ENCODE measurements at places on chromosomes 7 and 10.

- DNase-seq: no peak
These were observed 77.3 kb downstream of the LRRN3 start for GRCh38 chr7:111168182-111168581.

- DNase-seq: no peak
These were observed 3.1 kb downstream of the CSTF2T start for GRCh38 chr10:51696251-51696650.

DNA sequence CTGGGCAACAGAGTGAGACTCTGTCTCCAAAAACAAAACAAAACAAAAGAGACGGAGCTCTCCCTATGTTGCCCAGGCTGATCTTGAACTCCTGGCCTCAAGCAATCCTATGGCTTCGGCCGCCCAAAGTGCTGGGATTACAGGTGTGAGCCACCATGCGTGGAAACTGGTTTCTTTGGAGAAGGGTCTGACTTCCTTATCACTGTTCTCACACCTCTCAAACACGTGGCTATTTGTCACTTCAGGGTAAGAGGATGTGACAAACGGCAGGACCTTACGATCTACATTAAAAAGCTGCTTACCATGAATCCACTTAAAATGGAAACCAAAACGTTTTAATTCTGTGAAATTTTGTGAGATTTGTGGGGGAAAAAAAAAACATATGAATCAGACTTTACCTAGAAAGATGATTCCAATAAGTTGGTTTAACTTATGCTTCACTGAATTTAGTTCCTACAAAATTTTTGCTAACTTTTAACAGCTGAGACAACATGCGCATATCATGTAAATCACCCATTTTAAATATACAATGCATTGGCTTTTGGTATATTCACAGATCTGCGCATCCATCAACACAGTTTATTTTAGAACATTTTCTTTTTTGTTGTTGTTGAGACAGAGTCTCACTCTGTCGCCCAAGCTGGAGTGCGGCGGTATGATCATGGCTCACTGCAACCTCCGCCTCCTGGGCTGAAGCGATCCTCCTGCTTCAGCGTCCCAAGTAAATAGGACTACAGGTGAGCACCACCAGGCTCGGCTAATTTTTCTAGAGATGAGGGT lies 18.7 kb upstream of the FOXK1 start:
- no peak for DNase-seq

- peak; percentile 71 for DNase-seq
These were observed 153.7 kb downstream of the DNAJB6 start for GRCh38 chr7:157490465-157490912.

- no peak for DNase-seq
These were observed 242.4 kb downstream of the SFMBT2 start for GRCh38 chr10:7168414-7168813.

- no peak for DNase-seq
These were observed 20.0 kb upstream of the SDK1 start for GRCh38 chr7:3280946-3281656.

DNA sequence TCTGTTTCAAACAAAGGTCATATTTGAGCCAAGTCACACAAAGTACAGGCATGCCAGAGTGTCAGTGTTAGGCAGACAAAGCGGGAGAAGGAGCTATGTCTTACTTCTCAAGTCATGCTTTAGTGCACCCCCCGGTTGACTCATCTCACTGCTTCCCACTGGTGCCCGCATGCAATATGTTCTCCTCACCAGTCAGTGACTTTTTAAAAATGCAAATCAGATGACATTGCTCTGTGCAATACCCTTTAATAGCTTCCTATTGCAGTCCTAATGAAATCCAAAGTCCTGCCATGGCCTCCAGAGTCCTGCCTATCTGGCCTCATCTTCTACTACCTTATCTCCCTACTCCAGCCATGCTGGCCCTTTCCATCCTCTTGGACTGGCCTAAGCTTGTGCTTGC lies 429.1 kb downstream of the ACTR3B start:
- DNase-seq: no peak

DNA sequence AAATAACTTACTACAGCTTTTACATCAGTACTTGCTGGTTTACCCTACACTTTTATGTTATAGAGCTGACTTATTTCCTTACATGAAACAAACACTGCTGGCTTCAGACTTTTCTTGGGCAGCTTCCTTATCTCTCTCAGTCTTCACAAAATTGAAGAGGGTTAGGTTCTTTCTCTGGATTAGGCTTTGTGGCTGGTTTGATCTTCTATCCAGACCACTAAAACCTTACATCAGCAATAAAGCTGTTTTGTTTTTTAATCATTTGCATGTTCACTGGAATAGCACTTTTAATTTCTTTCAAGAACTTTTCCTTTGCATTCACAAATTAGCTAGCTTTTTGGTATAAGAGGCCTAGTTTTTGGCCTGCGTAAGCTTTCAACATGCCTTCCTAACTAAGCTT lies 218.7 kb downstream of the LRRTM3 start:
- no peak for DNase-seq

DNA sequence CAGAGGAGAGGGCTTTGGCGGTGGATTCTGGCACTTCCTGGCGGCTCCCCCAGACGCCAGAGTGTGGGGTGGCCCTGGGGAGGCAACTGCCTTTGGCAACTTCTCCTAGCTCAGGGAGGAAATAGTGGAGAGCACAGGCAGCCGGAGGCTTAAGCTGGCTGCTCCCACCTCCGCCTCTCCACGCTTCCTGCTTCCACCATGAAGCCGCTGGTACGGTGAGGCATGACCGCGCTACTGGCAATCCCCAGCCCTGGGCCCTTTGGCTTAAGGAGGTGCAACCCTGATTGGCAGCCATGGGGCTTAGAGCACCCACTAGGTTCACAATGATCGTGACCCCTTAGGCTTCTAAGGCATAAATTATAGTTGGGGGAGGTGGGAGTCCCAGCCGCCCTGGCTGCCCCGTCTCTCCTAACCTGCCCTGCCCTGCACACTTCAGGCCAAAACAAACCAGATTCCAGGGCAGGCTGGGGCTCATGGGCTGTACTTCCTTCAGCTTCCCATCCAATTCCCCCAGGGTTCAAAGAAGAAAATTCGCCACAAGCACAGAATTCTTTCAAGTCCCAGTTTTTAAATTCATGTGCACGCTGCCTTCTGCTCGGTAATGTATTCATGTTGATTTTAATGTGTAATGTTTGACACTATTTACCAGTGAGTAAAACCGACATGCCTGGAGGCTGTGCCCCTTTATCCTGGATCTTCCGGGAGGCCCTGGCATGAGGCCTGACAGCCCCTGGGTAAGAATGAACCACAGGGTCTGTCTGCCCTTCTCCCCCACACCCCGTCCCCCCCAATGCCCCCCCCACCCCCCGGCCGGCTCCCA lies 90.7 kb upstream of the LRRC4 start:
- no peak for DNase-seq

DNA sequence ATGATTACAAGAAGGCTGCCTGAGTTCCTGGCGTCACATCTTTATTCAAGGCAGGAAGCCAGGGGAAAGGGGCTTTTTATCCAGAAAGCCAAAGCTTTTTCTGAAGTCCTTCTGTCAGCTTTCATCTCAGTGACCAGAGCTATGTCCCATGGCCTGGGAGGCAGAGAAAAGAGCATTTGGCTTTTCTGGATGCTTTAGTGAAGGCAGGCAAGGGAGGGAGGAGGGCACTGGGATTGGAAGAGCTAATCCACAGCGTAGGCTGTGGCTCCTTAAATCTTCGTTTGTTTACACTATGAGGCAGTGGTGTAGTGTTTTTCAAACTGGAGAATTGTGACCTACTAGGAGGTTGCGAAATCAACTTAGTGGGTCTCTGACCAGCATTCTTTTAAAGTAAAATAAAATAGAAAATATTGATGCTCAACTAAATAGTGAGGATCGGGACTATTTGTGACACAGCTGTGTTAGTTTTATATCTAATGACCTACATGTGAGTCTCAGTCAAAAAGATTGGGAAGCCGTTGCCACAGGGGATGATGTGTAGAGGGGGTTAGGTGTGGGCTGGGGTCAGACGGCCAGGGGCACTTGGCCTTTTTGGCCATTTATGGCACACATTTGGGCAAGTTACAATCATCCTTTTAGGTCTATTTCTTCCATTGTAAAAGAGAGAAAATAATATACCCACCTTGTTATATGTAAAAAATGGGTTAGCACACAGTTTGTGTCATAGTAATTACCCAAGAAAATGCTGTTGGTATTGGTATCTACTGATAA lies 14.1 kb downstream of the CRYGN start:
- no peak for DNase-seq

DNA sequence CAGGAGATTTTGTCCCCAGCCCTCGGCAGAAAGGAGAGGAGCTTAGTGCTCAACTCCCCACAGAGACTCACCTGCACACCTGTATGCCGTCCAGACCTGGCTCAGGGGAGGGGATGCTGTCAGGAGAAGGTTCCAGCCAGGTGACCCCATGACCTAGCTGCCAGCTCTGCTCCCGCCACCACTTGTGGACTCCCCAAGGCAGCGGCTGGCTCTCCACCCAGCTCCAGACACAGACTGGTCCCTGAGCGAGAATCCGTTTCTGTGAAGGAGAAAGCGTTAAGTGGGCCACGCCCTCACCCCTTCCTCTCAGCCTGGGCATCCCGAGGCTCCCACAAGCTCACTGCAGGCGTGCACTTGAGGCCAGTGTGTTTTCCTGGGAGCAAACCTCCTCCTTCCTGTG lies 76.4 kb downstream of the RGS10 start:
- no peak for DNase-seq

DNA sequence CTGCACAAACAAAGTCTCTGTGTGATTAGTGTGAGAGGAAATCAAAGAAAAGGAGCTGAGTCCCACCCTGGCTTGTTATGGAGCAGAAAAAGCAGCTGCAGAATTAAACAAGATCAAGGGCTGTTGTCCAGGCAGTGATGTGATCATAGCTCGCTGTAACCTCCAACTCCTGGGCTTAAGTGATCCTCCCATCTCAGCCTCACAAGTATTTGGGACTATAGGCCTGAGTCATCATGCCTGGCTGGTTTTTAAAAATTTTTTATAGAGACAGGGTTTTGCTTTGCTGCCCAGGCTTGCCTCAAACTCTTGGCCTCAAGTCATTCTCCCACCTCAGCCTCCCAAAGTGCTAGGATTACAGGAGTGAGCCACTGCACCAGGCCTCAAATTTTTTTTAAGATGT lies 88.9 kb downstream of the IPMK start:
- DNase-seq: no peak

GRCh38 chr7:153084278-153084677 lies 324.7 kb downstream of the ACTR3B start:
- no peak for DNase-seq

GRCh38 chr10:76036111-76036940 lies 604.9 kb downstream of the LRMDA start:
- peak; percentile 15 for DNase-seq

DNA sequence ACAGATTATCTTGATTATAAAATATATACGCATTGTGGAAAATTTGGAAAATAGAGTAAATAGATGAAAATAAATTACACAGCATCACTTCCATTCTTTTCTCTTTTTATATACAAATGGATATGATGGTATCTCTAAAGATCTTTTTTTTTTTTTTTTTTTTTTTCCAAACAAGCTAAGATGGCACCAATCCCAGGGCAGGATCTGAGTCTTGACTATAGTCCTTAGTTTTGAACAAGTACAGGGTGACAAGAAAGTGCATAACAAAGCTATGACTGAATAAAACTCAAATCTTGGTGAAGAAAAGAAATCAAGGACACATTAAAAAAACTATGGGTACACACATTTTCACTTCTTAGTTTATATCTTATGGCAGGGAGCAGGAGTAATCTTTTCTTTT lies 42.6 kb upstream of the FAM133B start:
- DNase-seq: no peak

DNA sequence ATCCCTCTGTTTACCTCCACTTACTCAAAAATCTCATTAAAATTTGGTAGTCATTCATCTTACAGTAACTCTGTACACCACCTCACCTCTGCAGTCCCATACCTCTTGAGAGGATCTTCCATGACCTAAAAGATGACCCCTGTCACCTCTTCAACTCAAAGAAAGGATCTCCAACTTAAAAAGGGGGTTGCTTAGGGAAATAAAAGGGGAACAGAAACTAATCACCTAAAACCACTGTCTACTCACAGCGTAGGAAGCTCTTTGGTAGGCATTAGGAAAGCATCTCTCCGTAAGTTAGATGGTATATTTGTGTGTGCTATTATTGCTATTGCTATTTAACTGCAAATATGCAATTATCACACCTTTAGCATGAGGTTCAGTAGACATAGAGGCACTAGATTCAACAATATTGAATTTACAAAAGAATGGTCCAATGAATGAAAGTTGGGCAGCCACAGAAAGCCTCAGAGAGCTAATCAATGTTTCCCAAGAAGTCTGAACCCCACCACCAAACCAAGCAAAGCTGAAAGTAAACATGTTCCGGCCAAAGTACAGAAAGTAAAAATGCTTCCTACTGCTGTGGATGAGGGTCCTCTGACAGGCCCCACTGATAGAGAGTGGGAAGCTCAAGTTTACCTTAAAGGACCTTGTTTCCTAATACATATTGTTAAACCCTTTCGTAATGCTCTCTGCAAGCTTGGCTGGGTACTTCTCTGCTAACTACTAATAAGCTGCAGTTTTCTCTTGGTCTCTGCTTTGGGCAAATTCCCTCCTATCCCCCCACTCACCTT lies 105.8 kb downstream of the GRM8 start:
- no peak for DNase-seq

- no peak for DNase-seq
These were observed 60.1 kb upstream of the NFE2L3 start for GRCh38 chr7:26091933-26092332.

GRCh38 chr7:23020742-23021401 lies 6.9 kb upstream of the HYCC1 start:
- DNase-seq: peak; percentile 42

- DNase-seq: no peak
These were observed 123.9 kb downstream of the ADAM12 start for GRCh38 chr10:126264102-126265018.

DNA sequence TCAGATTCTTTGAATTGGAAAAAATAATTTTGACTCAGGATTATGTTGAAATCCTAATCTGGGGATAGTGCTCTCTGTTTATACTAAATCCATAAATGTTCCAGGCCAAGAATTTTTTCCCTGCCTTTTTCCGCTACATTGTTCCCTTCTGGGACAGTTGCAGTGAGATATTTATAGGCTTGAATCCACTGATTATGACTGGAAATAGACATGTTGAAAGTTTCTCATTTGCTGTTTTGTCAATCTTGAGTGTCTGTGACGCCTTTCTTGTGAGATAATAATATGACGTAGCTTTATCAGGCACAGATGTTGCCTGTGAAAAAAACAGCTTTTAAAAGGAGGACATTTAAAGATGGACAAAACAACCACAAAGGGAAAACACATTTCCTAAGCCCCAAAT lies 155.9 kb downstream of the ARID5B start:
- DNase-seq: no peak

DNA sequence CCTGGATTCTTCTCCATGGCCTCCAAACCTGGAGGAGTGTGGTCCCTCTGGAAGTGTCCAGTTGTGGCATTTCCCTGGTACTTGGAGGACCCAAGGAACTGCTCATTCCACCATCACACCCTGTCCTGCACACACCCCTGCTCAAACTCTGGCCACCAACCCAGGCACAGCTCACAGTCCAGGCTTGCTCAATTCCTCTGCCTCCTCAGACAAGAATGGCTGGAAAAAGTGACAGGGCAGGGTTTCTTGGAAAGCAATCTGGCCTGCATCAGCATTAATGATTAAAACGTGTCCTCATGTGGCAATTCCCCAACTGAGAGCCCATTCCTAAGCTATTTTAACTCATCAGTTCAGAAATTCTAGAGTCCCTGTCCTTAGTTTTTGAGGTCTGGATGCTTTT lies 17.2 kb upstream of the TPST1 start:
- DNase-seq: no peak

GRCh38 chr7:23570592-23571200 lies 26.5 kb upstream of the CCDC126 start:
- peak; percentile 44 for DNase-seq
